Activated CD4-positive, alpha-beta T cell treated with anti-CD3 and anti-CD28 coated beads, Interleukin-2, Interleukin-4, amounts not matched to agents 100 ng/mL and 50 ng/mL, durations not matched to agents 16 hours and 8 hours (primary cell): ENCODE measurements at places on chromosomes 16 and 17.

GRCh38 chr16:59907611-59908010 is 1173.5 kb upstream of the GOT2 start:
- no peak for DNase-seq

DNA sequence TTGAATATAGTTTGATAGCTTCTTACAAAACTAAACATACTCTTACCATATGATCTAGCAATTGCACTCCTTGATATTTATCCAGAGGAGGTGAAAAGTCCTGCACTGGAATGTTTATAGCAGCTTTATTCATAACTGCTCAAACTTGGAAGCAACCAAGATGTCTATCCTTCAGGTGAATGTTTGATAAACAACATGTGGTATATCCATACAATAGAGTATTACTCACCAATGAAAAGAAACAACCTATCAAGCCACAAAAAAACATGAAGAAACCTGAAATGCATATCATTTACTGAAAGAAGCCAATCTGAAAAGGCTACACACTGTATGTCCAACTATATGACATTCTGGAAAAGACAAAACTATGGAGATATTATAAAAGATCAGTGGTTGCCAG is 16.1 kb downstream of the STAT3 start:
- DNase-seq = no peak

GRCh38 chr16:81816793-81817210 is 37.7 kb downstream of the PLCG2 start:
- no peak for DNase-seq

DNA sequence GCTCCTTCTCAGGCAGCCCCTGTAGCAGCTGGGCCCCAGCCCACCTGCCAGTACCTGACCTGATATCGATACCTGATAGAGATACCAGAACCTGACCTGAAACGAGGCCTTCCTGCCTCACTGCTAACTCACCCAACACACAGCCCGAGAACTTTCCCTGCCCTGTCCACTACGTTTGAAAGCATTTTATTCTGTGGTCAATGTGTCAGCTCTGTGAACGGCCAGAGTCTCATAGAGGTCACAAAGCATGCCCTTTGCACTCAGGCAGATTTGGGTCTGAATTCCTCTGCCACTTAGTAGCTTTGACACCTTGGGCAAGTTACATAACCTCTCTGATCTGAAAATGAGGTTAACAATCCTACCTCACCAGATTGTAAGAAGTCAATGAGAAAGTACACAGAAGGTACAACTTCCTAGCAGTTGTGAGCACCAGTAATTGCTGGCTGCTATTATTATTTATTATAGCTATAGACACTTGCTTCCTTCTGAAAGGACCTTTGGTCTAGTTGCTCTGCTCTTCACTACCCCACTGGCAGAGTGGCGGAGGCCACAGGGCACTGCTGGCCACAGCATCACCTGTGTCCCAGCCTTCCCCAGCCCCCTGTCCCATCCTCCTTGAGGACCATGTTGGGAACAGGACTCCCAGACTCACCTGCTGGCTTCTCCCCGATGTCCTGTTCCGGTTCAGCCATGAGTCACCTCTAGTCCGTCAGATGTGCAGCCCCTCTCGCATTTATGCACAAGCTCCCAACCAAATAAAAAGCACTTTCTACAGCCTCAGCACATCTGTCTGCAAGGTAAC is 895 bp downstream of the ANKRD40CL start:
- DNase-seq = no peak

DNA sequence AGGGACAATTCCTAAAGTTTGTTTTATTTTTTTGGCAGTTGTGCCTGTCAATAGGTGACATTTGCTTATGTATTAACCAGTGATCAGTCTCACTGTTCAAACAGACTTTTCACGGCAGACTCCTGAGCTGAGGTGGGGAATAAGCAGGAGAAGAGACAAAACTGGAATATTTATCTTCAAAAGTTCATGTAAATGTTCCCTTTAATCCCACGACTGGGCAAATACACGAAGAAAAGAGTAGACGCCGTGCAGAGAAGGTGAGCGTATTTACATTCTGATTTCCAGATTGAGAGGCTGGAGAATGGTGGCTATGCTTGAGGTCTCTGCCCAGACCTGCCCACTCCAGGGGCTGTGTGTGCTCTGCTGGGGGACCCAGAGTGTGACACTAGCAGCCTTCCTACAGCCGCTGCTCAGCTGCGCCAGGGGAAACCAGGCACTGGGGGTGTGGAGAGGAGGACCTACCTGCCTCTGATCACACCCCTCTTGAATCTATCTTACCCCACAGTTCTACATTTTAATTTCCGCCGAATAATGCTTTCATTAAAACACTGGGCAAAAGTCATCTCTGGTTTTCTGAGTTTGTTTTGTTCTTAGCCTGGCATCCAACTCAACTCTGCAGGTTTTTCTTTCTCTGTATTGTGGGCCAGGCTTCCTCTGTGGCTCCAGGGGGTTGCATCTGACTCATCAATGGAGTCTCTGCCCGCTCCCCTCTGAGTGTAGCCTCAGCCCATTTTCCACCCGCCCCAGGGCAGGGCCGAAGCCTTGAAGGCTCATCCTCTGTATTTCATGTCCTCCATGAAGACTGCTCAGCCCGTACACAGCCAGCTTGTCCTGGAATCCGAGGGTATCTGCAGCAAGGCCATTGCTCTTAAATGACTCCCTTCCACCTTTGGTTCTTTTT is 237.1 kb downstream of the NTN1 start:
- DNase-seq = no peak

- no peak for DNase-seq
These were observed 488 bp downstream of the C17orf113 start for GRCh38 chr17:42049834-42050392.

DNA sequence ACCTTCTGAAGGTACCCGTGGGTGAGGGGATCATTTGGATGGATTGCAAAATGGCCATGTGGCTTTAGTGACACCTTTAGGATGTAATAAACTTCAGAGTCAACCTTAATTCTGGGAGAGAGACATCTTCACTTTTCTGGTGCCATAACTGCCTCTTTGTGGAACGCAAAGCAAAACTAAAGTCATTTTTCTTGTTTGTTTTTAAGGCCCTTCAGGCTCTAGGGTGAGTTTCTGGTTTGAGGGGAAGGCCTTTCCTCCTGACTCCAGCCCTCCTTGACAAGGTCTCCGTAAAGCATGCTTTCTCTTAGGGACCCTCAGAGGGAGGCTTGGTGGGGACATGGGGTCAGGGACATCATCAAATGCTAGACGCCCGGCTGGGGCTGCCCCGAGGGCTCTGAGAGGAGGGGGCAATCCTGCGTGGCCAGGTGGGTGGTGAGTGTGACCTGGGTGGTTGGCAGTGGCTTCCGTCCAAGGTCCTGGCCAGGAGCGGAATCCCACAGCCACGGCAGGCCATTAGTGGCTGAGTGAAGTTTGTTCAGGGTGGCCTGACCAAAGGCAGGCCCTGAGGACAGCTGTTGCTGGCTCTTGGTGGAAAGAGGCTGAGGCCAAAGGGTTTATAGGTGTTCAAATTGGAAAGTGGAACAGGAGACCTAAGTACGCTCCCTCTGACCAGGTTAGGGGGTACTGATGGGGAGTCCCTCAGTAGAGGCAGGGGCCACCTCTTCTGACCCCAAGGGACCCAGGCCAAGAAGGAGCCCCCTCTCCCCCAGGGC is 112.2 kb downstream of the METRNL start:
- no peak for DNase-seq

- no peak for DNase-seq
These were observed 90.6 kb downstream of the DNAH3 start for GRCh38 chr16:21060027-21060510.

- peak; percentile 49 for DNase-seq
These were observed 17.9 kb downstream of the CASKIN1 start for GRCh38 chr16:2178321-2179106.

DNA sequence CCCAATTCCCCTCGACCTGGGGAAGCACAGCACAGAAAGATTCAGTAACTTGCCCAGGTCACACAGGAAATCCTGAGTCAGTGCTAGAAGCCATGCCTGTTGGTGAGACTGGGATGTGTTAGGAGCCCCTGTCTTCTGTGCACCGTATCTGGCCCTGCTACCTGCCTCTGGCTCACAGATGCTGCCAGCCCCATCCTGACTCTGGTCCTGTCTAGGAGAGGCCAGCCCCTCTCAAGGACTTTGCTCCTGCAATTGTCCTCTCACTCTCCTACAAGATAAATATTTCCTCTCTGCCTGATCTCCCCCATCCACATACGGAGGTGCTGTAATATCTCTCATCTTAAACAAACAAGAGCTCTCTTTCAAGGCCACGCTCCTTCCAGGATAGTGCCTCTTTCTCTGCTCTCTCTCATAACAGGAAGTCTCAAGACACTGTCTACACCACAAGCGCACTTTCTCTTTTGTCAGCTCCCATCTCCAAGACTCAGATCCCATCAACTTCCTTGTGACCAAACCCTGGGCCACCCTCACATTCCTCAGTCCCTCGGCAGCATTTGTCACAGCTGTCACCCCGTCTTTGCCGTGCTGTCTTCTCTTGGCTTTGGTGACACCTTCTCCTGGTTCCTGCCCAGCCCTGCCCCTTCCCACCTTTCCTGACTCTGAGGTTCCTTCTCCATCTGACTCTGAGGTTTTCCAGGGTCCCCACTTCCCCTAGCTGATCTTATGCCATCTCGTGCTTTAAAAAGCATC is 1.9 kb downstream of the SLC13A2 start:
- DNase-seq = no peak

GRCh38 chr17:42681976-42682721 is at the start of gene CNTNAP1:
Gene CNTNAP1, plus strand, starts transcription at chr17:42682531. Its CDS starts 299 bp downstream, at chr17:42682830.
- no peak for DNase-seq

GRCh38 chr16:67987460-67988160 is 7.3 kb upstream of the DPEP3 start:
- no peak for DNase-seq

DNA sequence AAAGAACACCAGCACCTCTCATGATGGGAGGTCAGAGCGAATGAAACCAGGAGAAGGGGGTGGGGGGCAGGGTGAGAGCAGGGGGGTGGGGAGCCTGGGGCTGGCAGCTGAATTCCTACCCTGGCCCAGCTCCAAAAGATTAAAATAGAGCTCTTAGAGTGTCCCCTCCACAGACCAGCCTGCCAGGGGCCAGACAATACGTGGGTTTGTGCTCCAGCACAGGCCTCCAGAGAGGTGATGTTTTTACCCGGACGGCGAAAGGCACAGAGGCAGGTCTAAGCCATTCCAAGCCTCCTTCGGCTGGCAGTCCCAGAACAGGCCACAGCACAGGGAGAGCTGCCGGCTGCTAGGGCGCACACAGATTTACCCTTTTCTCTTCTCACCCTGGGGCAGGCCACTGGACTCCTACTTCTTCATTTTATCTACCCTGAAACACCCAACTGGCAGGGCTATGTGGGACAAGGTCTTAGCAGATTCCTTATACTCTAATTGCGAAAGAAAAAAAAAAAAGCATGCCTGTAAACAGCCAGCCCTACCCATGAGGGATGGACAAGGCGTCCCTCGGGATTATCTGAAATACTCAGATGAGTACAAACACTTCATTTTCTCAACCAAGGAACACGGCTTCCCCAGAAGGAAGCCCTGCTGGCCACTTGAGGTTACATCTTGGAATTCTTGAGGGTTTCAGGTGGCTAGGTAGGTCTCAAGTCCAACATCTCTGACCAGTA is 71.9 kb upstream of the NOG start:
- no peak for DNase-seq

DNA sequence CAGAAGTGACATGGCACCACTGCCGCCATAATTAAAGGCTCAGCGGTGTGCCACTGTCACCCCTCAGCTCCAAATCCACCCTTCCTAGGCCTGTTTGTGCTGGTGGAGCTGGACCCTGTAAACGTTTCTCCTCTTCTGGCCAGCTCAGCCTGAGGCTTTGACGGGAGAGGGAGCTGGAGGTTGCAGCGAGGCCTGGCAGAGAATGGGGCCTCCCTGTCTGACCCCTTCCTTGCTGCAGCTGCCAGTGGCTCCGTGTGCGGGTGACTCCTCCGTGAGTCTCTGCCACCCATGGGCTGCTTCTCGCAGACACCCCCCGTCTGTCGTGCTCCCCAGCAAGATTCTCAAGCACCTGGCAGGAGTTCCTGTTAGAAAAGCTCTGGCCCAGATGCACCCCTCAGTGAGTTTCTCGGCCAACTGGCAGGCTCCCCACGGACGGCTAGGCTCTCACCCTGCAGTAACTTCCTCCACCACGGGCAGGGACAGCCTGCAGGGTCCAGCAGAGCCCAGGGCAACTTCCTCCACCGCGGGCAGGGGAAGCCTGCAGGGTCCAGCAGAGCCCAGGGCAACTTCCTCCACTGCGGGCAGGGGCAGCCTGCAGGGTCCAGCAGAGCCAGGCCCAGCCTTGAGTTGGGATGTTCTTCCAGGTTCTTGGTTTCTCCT is 4.7 kb upstream of the CHMP6 start:
- DNase-seq = no peak

- no peak for DNase-seq
These were observed 22.4 kb upstream of the GNG13 start for GRCh38 chr16:822909-823297.

DNA sequence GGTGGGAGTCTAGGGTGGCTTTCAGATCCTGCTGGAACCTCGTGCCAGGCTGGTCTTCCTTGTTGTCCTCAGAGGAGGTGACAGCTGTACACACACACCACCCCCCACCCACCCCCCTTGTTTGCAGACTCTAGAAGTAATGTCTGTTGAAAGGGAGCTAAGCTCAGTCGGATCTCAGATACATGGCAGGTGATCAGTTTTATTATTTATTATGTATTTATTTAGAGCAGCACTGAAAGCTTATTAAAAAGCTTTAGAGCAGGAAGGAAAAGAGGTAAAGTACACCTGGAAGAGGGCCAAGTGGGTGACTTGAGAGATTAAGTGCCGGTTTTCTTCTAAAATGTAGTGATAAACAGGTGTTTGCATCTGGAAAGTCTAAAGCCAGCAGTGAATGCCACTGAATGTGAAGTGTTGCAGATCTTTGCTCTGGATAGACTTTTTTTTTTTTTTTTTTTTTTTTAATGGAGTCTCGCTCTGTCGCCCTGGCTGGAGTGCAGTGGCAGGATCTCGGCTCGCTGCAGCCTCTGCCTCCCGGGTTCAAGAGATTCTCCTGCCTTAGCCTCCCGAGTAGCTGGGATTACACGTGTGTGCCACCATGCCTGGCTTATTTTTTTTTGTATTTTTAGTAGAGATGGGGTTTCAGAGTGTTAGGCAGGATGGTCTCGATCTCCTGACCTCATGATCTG is 40.2 kb downstream of the FOXK2 start:
- no peak for DNase-seq

DNA sequence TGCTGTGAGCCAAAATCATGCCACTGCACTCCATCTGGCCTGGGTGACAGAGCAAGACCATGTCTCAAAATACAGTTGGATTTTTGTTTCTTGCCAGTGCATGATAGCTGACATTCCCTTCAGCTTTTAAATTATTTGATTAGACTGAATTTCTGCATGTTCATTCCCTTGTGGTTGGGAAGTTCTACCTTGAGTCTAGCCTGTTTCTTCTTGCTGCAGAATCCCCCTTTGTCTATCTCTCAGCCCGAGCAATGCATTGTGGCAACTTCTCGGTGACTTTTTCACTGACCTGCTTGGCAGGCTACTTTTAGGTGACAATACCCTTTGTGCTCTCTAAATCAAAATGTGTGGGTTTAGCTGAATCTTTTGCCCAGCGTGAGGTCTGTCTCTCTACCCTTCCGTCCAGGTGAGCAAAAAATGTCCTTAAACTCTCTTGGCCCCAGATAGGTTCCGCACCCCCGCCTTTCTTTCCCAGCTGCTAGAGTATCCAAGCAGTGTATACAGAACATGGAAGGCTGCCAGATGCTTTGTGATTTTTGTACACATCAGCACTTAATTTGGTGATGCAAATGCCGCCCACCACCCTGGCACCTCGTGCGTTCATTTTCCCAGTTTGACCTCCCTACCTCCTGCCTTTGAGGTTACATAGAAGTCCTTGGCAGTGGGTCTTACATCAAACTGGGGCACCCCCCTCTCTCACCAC is 130.2 kb downstream of the ABCC6 start:
- DNase-seq = no peak
